ENCODE measurements at places on chromosomes 5 and 9.
A peak's percentile ranks its signal among the peaks of the same experiment; 100 is the strongest.

DNA sequence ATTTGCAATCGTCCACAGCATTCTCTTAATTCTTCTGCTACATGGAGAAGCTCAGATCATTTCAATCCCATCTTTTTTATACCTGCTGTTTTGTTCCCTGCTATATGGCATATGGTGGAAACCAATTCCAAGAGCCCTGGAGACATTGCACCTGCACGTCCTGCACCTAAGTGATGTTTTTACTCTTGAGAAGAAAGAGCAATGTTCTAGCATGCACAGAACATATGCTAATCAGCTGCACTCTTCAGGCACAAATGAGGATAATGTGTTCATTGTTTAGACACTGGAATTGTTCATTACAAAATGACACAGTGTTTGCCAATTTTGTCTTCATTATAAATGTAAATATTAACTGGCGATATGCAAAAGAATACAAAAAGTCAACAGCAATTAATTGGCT is 935.8 kb downstream of the TLE4 start:
- no peak for DNase-seq

DNA sequence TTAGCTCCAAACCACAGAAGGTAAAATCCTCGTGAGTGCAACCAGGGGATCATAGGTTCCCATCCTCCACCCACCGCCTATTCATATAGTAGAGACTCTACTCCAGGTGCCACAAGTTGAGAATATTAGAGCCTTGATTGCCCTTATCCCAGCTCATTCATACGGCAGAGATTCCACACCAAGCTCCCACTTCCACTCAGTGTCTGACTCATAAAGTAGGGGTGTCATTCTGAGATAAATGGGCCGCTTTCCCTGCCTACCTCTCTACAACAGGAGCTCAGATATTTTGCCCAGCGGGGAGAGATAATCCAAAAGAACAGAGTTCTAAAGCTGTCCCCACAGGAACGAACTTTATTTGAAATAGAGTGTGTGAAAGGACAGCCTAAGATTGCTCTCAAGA is 9.4 kb downstream of the SLC22A4 start:
- no peak for DNase-seq

GRCh38 chr9:11135851-11136250 is 523.0 kb upstream of the PTPRD start:
- DNase-seq = no peak

DNA sequence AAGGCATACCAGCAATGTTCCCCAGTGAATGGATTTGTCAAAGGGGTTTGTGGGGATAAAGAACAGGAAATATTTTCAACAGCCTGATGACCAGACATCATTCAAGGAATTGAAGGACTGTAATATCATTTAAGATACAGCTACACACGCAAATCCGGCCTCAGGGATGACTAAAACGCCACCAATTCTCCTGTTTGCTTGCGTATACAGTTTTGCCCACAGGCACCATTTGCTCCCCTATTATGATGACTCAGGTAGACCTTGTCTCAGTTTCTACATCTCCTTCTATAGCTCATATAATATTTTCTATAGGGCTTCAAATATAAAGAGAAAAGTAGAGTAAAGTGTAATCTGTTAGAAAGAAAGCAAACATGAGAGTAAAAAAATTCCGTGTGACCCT is 29.7 kb upstream of the ITGA1 start:
- no peak for DNase-seq

DNA sequence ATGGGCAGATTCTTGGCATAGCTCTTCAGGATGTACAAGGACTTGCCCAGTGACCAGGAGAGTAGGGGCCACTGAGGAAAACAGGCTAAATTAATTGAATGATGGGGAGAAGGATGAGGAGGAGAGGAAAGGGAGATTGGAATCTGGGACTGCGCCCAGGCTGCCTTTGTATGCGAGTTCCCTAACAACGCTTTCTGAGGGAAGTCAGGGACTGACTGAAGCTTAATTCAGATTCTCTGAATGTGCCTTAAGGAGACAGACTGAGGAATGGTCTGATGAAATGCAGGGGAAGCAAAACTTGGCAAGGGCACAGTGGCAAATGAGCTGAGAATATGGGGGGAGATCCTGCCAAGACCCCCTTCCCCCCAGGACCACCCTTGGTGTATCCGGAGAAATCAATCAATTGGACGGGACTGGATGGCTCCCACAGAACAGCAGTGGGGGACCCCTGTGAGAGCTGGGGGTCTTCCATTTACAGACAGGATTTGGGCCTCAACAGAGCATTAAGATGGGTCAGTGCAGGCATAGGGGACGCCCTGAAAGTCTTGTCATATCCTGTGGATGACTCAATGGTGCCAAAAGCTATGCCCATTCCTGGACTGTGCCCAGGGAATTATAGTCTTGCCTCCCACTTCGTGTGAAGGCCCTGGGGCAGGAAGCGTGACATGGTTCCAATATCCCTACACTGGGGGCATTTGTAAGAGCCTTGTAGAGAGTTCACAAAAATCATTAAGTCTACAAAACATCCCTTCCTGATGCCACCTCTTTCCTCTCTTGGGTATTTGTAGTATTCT is 215.5 kb upstream of the TNC start:
- DNase-seq = no peak

DNA sequence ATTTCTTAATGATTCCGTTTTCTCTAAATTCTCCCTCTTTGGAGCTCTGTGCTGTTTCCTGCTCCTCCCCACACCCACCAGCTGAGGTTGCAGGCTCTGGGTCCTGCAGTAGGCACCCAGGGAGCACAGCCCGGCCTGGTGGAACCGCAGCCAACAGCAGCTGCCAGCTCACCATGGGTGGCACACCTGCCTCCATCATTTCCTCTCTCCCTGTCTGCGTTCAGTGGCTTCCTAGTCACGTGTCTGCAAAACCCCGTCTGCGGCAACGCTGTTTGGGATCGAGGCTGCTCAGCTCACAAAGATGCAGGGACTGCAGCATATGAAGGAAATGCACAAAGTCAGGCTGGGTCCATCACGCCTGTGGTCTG is 367.8 kb downstream of the IRX2 start:
- DNase-seq = no peak

DNA sequence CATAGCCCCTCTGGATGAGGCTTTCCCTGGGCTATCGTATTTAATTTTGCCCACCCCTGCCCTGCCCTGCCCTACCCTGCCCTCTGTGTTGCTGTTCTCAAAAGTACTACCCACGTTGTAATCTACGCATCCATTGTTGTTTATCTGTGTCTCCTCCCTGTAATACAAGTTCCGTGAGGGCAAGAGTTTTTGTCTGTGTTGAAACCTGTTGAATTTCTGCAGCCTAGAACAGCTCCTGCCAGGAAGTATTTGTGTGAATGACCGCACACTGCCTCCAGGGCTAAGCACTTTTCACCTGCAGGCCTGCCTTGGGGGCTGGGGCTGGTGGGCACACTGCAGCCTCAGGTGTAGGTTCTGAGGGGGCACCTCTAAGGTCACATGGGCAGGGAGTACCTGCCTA is 244.8 kb downstream of the HSPA4 start:
- DNase-seq = no peak

DNA sequence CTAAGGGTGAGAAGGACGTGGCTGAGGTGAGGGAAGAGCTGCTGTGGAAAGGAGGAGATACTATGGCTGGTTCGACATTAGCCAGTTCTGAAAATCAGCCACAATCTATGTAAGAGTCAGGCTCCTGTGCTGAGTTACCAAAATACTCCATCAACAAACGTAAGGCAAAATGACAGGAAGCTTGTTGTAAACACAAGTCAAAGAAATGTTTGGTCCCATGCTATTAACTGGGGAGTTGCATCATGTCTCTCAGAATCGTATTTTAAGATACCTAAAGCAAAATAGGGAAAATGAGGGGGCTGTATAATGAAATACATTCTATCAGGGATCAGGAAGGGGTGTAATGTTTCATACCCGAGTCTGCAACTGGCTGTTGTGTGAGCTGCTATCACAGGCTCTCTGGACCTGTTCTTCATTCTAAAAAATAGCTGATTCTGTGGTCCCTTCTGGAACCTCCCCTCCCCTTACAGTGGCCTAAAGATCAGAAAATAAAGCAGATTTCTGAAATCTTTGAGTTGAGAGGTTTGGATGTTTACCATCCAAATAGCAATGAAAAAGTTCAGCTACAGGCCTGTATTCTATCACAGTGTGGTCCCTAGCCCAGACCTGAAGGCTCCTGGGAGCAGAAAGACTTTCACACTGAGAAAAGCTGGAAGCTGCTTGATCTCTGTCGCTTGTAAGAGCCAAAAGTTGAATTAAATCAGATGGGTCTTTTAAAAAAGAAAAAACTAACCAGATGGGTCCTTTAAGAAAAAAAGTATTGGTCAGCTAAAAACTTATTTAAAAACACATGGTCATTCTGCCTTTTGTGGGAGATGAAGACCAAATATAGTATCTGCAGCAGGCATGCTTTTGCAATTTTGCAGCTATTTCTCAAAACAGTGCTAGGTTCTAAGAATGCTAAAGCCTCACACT is 97.8 kb upstream of the SMC5 start:
- DNase-seq = no peak

GRCh38 chr5:174328631-174329299 is 283.3 kb downstream of the NSG2 start:
- DNase-seq = peak; percentile 15
